NCI-H187 (cell line): ENCODE measurements at places on chromosomes 4 and X.

- no peak for DNase-seq
Observed at GRCh38 chr4:122992641-122993040, 70.2 kb upstream of the NUDT6 start.

- DNase-seq = no peak
Observed at GRCh38 chr4:137614491-137614890, 82.2 kb upstream of the PCDH18 start.

GRCh38 chr4:6928081-6928480, 18.5 kb downstream of the TBC1D14 start:
- no peak for DNase-seq

- no peak for DNase-seq
Observed at GRCh38 chrX:12153741-12154140, 15.5 kb downstream of the FRMPD4 start.

GRCh38 chr4:13783800-13784411, 156.4 kb upstream of the BOD1L1 start:
- no peak for DNase-seq
